NCI-H1436 treated with DMSO at 0.1 percent for 48 hours (cell line): ENCODE measurements at places on chromosomes 1 and 21.

GRCh38 chr1:37932759-37933158 is 14.1 kb downstream of the INPP5B start:
- no peak for DNase-seq

DNA sequence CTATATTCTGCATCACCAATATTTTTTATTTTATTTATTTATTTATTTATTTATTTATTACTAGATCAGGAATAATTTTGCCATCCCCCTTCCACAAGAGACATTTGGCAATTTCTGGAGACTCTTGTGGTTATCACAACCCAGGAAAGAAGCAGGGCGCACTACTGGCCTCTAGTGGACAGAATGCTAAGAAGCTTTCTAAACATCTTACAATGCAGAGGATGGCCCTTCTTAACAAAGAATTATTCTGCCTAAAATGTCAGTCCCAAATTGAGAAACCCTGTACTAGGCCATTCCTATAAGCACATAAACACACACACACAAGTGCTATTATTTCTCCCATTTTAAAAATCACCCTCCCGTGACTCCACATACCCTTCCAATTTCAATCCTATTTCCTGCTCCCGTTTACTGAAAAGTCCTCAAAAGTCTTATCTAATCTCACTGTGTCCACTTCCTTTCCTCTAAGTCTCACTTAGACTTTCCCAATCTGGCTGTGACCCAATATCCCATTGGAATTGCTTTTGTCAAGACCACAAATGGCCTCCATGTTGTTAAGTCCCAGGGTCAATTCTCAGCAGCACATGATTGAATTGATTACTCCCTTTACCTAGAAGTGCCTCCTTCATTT is 43.7 kb upstream of the RNF11 start:
- no peak for DNase-seq

- no peak for DNase-seq
Measured at GRCh38 chr1:168709405-168710363, 19.3 kb downstream of the DPT start.

DNA sequence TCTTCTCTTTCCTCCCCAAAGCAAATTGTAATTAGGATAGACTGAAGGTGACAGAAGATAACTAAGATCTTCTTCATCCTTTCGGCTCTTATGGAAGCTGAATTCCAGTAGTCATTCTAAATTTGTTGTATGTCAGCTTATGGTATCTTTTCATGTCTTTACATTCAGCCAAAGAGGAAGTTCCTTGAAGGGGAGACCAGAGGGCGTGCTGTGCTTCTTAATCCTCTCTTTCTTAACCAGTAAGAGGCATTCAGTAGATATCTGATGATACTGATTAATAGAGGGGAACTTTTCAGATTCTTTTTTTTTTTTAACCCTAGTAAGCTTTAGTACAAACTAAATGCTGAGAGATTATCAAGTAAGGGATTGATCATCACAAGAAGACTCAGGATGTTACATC is 102.3 kb downstream of the OSBPL9 start:
- DNase-seq, result no peak
